Tibial nerve (tissue), 4 donors: ENCODE measurements at places on chromosomes 4 and X.
A peak's percentile ranks its signal among the peaks of the same experiment; 100 is the strongest.

- DNase-seq = no peak
- H3K27me3 ChIP-seq = no peaks in the 10 kb centered on the region
- no peak overlapping the region for H3K27ac ChIP-seq
- no peak overlapping the region for H3K4me3 ChIP-seq
- no peaks in the 10 kb centered on the region for H3K36me3 ChIP-seq
These were observed 19.0 kb upstream of the SLC2A9 start for GRCh38 chr4:10040049-10040892.

- no peak overlapping the region for H3K4me3 ChIP-seq
- H3K27me3 ChIP-seq = no peaks in the 10 kb centered on the region
- no peak overlapping the region for H3K27ac ChIP-seq
- no peak for DNase-seq
- no peaks in the 10 kb centered on the region for H3K36me3 ChIP-seq
- no peaks in the 10 kb centered on the region for H3K4me1 ChIP-seq
These were observed 2190.6 kb upstream of the TENM3 start for GRCh38 chr4:180052629-180053028.

- H3K4me3 ChIP-seq = no peak overlapping the region
- H3K36me3 ChIP-seq = no peaks in the 10 kb centered on the region
- no peak for DNase-seq
- no peaks in the 10 kb centered on the region for H3K4me1 ChIP-seq
- no peaks in the 10 kb centered on the region for H3K27me3 ChIP-seq
- H3K27ac ChIP-seq = no peak overlapping the region
These were observed 899.5 kb upstream of the INTU start for GRCh38 chr4:126733301-126733700.

DNA sequence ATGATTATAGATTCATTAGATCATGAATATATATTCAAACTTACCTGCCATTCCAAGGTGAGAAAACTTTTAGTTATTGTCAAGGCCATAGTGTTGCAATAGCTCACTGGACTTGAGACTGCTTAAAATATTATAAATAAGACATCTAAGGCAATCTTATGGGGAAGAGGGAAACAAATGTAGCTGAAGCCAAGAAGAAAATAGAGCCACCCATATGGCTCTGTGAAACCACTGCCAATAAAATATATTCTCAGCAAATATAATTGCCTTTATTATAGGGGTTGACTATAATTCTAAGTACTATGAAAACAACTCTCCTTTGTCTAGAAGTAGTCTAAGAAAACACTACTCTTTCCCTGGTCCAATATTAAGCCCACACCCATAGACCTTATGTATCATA is 938.5 kb downstream of the FSTL5 start:
- no peaks in the 10 kb centered on the region for H3K36me3 ChIP-seq
- no peak overlapping the region for H3K4me3 ChIP-seq
- DNase-seq = no peak
- no peak overlapping the region for H3K27ac ChIP-seq
- H3K27me3 ChIP-seq = no peaks in the 10 kb centered on the region

DNA sequence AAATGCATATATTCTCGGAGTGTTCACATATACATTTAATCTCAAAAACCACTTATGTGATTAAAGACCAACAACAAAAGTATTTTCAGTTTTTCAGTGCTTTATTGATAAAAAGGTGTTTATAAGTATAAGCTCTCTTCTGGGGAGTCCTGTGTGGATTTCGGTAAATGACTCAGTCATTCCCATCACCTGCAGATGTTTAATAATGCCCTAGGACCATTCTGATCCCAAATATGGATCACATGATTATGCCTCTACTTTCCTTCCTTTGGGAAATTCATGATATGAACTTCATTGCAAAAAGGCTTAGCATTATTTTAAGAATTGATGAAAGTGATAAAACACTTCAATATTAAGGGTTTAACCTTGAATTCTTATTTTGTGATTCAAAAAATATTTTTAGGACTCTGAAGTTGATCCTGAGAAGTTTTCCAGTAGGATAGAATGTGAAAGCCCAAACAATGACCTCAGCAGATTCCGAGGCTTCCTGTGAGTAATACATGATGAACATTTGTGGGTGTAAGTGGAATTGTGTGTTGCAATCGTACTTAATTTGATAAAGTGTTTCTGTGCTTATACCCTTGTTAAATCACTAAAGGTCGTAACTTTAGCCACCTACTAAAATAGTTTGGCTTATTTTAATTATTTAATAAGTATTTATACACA is 40.2 kb downstream of the ATP10D start:
- no peaks in the 10 kb centered on the region for H3K27me3 ChIP-seq
- DNase-seq = peak; percentile 49
- peak overlapping the region; percentile 78 for H3K27ac ChIP-seq
- no peak overlapping the region for H3K4me3 ChIP-seq
- H3K36me3 ChIP-seq = no peaks in the 10 kb centered on the region

- no peak overlapping the region for H3K27ac ChIP-seq
- H3K4me3 ChIP-seq = no peak overlapping the region
- H3K4me1 ChIP-seq = no peaks in the 10 kb centered on the region
- no peaks in the 10 kb centered on the region for H3K36me3 ChIP-seq
These were observed 23.0 kb upstream of the OTUD4 start for GRCh38 chr4:145203410-145203809.

GRCh38 chr4:76624241-76624681 is 189.2 kb downstream of the SHROOM3 start:
- no peaks in the 10 kb centered on the region for H3K27me3 ChIP-seq
- peak; percentile 17 for DNase-seq
- H3K36me3 ChIP-seq = no peaks in the 10 kb centered on the region
- no peak overlapping the region for H3K4me3 ChIP-seq
- H3K4me1 ChIP-seq = no peaks in the 10 kb centered on the region
- H3K27ac ChIP-seq = peak overlapping the region; percentile 82

DNA sequence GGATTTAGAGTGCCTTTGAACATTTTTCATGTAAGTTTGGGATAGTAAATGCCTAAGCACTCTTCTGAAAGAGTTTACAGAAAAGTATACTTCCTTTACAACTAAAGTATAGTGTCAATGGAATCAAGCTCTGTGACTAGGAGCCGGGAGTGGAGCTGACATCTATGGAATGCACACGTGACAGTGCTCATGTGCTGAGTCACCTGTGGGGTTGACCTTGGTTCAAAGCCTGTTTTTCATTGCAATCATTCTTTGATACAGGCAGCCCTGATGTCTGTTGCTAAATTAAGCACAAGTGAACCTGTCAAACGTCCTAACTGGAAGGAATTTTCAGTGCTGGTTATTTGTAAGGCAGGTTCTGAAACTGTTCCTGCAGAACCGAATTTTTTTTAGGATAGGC is 82.5 kb downstream of the GPAT3 start:
- no peaks in the 10 kb centered on the region for H3K27me3 ChIP-seq
- no peak overlapping the region for H3K27ac ChIP-seq
- H3K36me3 ChIP-seq = no peaks in the 10 kb centered on the region
- no peak overlapping the region for H3K4me3 ChIP-seq
